ENCODE measurements at places on chromosomes 4 and X. TPM values are rescaled to one million over a fixed set of nuclear protein-coding genes. Genes with fewer than 3 reads are reported as not detected.

Gene NUDT11
- total RNA-seq: 6.9 TPM

Gene BST1
- 88.9 TPM for total RNA-seq

Gene GASK1B
- 46.6 TPM for total RNA-seq

Gene FDCSP
- not detected for total RNA-seq

DNA sequence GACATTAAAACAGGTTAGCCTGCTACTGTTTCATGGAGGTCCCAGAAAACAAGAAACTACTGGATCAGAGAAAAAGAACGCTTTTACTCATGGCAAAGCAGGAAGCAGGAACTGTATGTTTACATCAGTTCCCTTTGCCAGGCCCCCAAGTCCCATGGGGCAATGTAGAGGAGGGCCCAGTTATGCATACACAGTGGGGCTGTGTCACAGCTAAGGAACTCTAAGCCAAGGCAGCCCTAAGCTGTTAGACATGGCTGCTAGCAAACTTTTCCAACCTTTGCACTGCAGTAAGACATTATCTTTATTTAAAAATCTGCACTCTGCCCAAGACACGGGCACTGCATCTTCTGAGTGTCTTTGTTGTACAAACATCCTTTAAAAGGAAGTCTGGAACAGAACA, 975.8 kb downstream of the C4orf33 start:
- DNase-seq: no peak

DNA sequence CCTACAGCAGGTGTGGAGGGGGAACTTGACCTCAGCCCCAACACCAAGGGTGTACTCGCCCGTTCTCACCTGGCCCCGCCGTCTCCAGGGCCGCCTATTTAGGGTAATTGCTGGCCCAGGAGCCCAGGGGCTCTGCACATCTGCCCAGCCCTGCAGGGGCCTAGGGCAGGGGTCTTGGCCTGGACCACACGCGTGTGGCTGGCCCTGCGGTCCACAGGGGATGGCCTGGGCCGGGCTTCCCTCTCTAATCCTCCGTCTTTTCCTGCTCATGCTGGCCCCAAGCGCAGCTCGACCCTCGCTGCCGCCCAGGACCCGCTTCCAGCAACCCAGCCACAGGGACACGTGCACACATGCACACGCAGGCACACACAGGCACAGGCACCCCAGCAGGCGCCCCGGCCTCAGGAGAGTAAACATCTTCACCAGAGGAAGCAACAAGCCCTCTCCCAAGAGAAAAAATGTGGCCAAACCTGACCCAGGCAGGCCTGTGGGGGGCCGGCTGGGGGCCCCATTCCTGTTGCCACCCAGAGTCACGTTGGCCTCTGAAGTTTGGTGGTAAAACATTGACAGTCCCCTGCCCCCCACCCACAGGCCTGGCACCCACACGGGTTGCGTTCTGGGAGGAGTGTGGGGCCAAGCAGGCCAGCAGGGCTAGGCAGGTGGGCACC, 24.6 kb upstream of the FGFR3 start:
- DNase-seq: no peak

GRCh38 chr4:1172971-1173757, 781 bp upstream of the SPON2 start:
- DNase-seq: no peak

DNA sequence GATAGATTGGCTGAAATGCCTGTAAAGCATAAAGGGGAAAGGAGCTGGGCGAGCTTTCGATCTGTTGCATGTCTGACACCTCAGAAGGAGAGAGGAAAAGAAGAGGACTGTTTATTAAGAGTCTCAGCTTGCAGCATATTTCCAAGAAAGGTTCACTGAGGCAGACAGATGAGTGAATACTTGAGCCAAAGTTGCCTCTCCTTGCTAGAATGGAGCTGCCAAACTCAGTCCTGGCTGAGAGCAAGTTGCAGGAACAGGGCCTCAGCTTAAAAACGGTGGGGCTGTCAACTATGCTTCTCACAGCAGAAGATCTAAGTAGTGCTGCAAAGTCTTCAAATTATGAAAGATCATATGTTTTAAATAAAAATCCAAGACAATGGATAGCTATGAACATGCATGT, 707.5 kb downstream of the PCDH7 start:
- DNase-seq: no peak

- no peak for DNase-seq
Observed at GRCh38 chrX:132539611-132540010, 50.8 kb upstream of the MBNL3 start.

- no peak for DNase-seq
Observed at GRCh38 chr4:14361084-14361483, 641.2 kb upstream of the CPEB2 start.

DNA sequence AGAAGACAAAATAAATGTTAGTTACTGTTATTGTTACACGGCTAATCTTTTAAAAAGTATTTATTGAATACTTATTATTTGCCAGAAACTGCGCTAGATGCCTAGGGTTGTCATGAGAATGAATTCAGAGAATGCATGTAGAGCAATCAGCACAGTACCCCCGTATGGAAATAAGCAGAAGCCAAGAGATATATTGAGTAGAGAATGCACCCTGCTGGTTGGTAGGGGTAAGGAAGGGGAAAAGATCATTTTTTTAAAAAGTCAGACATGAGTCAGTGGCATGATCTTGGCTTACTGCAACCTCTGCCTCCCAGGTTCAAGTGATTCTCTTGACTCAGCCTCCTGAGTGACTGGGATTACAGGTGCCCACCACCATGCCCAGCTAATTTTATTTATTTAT, 13.1 kb upstream of the DRP2 start:
- no peak for DNase-seq
